ENCODE measurements at places on chromosomes 16 and 17.

- no peak for DNase-seq
Observed at GRCh38 chr17:36823850-36824677, 113.2 kb upstream of the LHX1 start.

GRCh38 chr16:49754495-49755312, 101.2 kb downstream of the ZNF423 start:
- DNase-seq: no peak

DNA sequence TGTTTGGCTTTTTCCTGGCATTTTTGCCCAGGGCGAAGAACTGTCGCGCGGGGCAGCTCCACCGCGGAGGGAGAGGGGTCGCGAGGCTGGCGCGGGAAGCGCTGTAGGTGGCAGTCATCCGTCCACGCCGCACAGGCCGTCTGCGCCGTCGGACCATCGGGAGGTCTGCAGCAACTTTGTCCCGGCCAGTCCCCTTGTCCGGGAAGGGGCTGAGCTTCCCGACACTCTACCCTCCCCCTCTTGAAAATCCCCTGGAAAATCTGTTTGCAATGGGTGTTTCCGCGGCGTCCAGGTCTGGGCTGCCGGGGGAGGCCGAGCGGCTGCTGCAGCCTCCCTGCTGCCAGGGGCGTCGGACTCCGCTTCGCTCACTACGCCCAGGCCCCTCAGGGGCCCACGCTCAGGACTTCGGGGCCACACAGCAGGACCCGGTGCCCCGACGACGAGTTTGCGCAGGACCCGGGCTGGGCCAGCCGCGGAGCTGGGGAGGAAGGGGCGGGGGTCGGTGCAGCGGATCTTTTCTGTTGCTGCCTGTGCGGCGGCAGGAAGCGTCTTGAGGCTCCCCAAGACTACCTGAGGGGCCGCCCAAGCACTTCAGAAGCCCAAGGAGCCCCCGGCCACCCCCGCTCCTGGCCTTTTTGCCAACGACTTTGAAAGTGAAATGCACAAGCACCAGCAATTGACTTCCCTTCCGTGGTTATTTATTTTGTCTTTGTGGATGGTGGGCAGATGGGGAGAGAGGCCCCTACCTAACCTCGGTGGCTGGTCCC, 2.3 kb upstream of the CBX4 start:
- DNase-seq: no peak

- DNase-seq: no peak
Observed at GRCh38 chr16:85926370-85926769, 27.4 kb downstream of the IRF8 start.

- DNase-seq: no peak
Observed at GRCh38 chr17:69326377-69327059, 415 bp downstream of the ABCA5 start.

DNA sequence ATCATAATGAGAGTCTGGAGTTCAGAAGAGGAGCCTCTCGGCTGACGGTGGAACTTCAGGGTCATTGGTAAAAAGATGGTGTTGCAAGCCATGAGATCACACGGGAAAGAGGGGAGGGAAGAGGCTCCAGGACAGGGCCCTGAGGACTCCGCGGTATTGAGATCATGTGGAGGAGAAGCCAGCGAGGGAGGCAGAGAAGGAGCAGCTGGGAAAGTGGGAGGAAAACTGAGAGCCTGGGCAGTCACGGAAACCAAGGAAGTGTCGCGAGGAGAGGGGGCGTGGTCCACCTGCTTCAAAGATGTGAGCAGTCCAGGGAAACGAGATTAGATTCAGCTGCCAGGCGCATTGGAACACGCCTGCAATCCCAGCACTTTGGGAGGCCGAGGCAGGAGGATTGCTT, 27.7 kb upstream of the SBK1 start:
- DNase-seq: no peak

DNA sequence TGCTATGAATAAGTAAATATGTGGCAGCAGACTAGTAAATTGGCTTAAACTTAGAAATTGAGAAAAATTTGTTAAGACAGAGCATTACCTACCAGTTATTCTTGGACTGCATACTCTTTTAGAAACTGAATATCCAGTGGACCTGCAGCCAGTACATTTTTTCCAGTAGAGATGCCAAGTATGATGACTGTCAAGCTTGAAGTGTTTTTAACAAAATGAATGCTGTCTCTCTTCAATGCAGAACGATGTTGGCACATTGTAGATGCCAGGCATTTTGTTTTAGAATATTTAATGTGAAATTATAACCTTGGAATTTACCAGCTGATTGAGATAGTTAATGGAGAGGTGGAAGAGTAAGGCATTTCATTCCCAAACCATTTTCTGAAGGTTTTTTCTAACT, 52.5 kb downstream of the NFAT5 start:
- no peak for DNase-seq

GRCh38 chr17:78865682-78866390, 25.2 kb upstream of the USP36 start:
- no peak for DNase-seq

DNA sequence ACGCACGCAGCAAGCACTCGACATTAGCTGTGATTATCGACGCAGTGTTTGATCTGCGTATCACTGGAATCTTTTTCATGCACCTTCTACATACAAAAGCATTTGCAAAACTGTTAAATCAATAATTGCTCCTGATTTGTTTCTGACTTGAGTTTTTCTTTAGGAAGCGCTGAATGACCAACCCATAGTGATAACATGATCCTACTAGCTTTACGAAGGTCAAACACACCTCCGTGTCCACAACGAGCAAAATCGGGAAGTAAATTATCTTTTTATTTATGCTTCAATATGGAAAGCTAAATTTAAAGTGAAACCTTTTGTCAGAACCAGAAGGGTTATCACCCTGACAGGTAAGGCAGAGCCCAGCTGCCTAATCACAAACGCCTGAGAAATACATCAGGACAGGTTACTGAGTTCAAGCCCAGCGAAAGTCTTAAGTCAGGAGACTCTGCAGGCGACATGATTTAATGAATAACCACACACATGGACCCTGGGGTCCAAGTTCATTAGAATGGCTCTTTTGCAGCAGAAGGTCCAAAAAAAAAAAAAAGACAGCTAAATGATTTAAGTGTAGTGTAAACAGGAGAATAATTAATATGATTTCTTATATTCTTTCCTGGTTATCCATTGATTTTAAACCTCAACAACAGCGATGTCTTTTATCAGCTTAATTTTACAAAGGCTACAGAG, 104.2 kb downstream of the ADCY9 start:
- no peak for DNase-seq

GRCh38 chr16:63943566-63943965, 1178.3 kb downstream of the CDH11 start:
- DNase-seq: no peak

- DNase-seq: no peak
Observed at GRCh38 chr16:60279061-60279665, 1545.0 kb upstream of the GOT2 start.

DNA sequence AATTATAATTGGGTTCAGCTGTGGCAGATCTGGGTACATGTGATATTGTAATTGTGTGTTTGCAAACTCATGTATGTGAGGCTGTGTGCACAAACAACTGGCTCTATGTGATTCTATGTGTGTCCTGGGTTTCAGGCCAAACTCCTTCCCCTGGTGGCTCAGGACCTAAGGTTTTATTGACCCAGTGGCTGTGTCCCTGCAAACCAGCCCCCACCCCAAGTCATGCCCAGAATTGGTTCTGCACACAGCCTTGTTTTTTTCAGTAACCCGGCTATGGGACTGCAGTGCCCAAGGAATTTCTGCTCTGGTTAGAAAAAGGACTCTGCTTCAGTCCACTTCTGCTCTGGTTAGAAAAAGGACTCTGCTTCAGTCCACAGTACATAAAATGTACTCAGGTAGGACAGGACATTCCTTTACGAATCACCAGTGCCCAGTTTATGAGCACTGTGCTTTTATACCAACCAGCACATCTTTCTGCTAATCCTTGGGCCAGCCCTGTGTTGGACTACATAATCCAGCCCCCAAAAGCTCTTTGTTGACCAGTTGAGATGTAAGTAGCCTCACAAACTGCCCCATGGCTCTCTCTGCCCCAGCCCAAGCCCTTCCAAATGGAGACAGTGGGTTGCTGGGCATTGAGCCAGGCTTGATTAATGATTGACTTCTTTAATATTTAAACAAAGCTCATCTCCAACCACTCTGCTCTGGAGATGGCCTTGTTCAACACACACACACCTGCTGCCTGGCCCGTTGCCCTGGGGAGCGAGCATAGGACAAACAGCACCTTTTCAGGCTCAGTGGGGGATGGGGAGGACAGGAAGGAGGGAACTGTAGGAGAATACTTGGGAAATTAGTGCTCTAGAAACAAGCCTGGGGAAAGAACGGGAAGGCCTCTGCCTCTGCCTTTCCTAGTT, 2.9 kb upstream of the KCNH6 start:
- DNase-seq: no peak
